ENCODE measurements at places on chromosomes 1 and 21.

- DNase-seq = no peak
These were observed 82.4 kb upstream of the MACF1 start for GRCh38 chr1:39122056-39122455.

GRCh38 chr1:198701766-198702539, 63.1 kb downstream of the PTPRC start:
- peak; percentile 51 for DNase-seq

DNA sequence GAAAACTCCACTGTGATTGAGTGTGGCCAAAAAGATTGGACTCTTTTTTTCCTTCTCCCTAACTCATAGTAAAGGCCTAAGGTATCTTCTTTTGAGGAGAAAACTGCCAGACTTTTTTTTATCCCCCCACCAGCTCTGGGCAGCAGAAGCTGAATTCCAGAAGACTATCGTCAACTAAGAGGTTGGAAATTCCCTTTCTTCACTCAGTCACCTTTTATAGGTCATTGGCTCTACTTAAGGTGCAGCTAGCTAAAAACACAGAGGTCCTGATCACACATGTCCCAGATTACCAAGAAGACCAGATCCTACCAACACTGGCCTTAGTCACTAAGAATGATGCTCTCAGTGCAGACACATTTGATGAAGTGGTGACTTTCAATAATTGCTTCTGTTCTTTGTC, 1441.2 kb downstream of the PLA2G4A start:
- no peak for DNase-seq

DNA sequence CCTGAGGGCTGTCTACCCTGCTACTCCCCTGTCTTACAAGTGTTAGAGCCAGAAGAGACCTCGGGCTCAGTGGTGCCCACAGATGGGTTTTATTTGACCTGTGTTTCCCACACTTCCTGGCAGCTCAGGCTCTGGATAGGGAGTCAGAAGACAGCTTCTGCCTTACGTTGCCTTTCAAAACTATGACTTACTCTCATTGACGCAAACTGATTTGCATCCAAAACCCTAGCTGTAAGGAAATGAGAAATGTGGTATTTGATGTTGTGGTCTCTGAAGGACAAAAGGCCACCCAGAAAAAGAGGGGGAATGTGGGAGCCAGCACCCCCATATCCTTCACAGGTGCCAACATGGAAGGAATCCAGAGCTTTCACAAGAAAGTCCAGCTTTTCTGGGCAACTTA, 180.2 kb downstream of the ATG4C start:
- no peak for DNase-seq

- DNase-seq = no peak
These were observed 126.7 kb downstream of the NR5A2 start for GRCh38 chr1:200154069-200154767.

GRCh38 chr1:210483821-210484220, 155.1 kb downstream of the HHAT start:
- DNase-seq = no peak

DNA sequence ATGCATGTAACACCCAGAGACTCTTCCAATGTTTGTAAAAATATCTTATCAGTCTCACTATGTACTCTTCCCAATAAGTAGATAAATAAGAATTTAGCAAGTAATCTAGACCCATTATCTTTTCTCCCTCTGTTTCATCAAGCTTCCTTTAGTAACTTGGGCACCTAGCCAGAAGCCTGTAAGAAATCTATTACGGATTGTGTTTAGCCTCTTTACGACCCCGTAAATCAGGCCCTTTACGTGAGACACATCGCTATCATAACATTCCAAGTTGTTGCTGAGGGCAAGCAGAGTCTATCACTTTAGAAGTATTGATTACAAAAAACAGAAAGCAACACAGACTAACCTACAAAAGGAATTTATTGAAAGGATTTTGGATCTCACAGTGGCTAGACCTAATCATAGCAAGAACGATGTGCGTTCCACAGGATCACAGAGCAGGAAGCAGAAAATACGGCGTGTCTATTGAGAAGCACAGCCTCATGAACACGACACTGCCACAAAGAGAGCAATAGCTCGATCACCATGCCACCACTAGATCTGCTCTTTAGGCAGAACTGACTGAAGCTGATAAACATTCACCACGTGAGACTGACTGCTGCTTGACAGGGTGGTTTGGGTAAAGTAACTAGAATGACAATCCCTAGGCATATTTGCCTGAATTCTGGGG, 922.1 kb downstream of the AMY1C start:
- DNase-seq = no peak

DNA sequence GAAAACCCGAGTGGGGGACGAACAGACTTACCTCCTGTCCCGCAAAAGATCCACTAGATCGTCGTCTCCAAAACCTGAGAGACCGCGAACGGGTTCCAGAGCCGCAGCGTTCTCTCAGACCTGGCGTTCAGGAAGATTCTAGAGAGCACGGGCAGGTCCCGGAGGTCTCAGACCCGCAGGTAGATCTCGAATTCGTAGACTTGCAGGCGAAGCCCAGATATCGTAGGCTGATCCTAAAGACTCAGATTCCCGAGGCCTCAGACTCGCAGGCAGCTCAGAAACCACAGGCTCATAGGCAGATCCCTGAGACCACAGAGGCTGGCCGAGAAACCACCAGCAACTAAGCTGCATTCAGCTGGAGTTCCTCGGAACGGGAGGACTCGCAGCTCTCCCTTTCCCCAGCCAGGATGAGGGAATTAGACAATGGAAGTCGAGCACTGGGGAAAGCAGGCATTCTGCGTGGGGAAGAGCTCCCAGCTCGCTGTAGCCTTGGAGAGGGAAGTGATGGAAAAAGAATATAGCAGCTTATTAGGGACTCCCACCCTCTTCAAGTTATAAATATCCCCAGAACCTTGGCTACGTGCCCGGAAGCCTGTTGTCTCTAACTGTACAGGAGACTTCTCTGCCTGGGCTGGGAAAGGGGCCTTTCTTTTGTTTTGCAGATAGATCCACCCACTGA, at the start of gene ZNF436:
Gene ZNF436, minus strand, starts transcription at position 502 of the 679 bp plus-strand sequence. CDS start 1,831 bp downstream, outside the sequence.
- DNase-seq = peak; percentile 77

GRCh38 chr1:52970149-52970548, 43.1 kb downstream of the SCP2 start:
- no peak for DNase-seq

DNA sequence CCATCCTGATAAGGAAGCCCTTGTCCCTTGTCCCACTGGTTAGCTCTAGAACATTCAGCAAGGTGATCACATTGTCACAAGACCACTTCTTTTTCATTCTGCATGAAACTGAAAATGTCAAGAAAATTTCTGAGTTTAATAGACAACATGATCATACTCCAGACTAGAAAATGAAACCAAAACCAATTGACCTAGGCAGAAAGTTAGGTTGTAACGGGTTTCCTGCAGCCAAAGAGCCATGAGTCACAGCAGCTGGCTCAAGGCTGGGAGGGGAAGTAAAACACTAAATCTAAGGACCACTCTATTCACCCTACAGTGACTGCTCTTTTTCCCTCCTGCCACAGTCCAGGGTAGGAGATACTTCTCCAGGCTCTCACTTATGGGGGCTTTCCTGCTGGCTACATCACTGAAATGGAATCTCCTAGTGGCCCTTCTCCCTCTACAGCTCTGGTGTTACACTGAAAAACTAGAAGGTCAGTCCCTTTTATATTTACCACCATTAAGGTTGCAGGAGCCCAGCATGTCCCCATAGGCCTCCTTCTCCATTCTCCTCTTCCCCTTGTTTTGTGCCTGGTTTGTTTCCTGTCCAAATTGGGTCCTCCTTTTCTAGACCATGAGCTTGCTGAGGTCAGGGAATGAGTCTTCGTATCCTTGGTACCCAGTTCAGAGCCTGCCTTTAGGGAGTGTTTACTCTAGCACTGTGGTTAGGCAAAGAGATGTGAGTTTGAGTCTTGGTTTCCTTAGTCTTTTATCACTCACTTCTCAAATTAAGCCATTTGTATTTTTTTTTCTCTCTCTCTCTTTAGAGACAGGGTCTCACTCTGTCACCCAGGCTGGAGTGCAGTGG, 236.5 kb upstream of the JUN start:
- DNase-seq = no peak

- no peak for DNase-seq
These were observed 6.0 kb downstream of the CADM3 start for GRCh38 chr1:159177272-159177907.

DNA sequence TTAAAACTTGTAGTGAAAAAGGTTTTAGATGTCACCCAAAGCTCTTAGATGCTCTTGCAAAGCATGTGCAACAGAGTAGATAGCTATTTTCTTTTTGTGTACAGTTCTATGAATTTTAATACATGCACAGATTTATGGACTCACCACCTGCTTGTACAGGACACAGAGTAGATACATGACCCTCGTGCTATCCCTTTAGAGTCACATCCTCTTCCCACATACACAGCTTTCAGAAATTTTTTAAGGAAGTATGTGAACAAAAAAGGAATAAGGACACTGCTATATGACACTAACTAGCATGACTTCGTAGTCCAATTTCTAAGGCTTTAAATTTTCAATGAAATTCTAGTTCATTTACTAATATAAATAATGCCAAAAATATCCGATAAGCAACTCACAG, 60.9 kb downstream of the ABL2 start:
- DNase-seq = no peak

DNA sequence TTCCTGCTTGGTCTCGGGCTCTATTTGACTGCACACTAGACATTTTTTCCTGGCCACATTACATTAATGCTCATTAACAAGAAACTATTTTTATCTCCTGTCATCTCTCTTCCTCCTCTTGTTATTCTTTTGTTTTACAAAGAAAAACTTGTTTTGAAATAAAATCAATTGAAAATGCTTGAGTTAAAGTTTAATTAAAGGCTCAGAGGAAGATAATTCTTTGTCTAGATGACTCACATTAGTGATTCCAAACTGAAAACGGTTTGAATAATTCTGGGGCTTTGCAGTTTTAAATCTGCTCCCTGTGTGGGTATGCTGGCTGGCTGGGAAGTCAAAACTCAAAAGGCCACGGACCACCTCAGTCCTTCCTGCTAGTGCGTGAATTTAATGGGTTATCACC, 29.6 kb downstream of the RGS5 start:
- no peak for DNase-seq

- no peak for DNase-seq
These were observed 122.7 kb downstream of the KCNN3 start for GRCh38 chr1:154747380-154747739.

DNA sequence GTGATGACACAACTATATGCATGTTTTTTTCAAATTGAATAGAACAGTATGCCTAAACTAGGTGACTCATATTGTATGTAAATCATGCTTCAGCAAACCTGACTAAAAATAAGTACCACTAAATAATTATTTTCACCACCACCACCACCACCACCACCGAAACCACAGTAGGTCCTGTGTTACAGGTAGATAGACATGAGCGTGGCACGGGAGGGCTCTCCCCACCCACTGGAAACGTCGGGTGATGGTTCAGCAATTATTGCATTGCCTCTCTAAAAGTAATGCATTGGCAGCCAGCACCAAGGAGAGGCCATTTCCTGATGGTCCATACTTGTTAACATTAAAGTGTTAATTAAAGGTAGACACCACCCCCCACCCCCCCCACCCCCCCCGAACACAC, 297.0 kb upstream of the NCAM2 start:
- no peak for DNase-seq

DNA sequence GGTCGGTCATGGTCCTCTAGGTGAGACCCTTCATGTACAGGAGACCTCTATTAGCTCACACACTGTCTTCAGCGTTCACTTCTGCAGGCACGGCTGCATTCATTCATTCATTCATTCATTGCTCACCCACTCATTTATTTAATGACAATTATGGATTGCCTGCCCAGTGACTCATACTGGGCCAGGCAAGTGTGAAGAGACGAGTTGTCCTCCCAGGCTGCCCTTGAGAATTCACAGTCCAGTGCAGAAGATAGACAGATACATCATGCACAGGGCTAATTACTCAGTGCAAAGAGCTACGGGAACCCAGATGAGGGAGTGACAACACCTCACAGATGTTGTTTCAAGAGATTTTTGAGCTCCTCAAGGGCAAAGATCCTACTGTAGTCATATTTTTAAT, 248.4 kb downstream of the TNR start:
- no peak for DNase-seq

GRCh38 chr1:155099331-155099730, 20.7 kb downstream of the EFNA3 start:
- DNase-seq = no peak

DNA sequence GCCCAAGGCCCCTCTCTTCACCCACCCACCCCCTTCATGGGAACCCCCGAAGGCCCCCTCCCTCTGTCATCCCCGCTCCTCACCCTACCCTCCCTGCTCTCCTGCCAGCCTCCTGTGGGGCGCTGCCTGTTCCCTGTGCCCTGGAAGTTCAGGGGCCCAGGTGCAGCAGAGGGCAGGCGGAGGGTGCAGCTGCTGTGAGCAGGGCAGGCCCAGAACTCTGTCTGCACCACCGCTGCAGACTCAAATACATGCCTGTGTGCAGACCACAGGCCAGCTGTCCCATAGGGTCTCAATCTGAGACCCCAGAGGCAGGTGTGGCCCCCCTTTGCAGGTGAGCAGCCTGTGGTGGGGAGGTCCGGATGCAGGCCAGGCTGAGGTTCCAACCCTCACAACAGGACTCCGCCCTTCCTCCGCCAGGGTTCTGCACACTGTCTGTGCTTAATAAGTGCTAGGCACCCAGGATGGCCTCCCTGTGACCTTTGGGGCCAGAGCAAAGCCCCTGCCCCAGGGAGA, 62.5 kb downstream of the WNT9A start:
- no peak for DNase-seq

DNA sequence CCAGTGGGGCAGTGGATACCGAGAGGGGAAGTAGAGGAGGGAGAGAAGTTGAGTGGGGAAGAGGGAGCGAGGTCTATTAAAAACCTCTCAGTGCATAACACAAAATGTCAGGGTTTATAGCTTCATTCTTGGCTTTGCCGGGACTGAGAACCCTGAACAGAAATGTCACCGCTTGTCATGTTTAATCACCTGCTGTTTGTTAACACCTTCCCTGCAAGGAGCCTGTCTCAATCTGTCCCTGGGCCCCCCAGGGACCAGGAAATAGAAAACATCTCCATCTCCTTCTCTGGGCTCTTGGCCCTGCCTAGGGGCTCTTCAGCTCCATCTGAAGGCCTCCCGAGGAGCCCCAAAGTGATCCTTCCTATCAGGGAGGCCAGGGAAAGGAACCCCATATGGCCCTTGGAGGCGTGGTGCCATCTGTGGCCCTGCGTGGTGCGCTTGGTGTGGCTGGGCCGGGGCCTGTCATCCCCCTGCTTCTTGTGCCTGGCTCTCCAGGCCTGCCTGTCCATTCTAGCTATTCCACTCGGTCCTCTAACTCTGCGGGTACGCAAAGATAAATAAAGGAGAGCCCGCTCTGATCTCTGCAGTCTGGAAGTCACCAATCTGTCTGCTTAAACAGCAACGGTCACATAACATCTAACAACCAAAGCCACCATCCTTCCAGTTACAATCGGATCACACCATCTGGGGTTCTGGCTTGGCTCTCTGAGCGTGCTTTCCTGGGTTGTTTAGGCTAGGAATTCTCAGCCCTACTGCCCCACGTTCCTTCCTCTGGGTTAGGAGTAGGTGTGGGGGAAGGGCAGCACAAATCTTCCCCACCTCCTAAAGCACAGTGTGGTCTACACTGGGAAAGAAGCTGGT, 113.8 kb downstream of the CASZ1 start:
- DNase-seq = no peak

DNA sequence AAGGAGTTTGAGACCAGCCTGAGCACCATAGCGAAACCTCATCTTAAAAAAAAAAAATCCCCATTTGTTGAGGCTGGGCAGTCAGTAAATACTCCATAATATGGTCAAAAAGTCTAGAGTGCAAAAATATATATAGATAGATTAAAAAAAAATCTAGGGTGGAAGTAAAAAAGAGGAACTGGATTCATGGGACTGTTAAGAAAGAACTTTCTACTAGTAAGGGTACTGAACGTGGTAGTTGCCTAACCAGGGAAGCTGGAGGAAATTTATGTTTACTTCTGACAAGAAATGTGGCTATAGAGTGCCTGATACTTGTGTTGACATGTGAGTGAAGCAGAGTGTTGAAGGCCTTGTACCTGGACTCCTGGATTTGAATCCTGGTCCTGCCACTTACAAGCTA, 265.9 kb upstream of the FAM78B start:
- no peak for DNase-seq

Measured in NCI-H1436 (cell line).